ENCODE measurements at places on chromosomes 3 and 15.

- no peak for DNase-seq
These were observed 101.7 kb upstream of the CCDC54 start for GRCh38 chr3:107275511-107275910.

DNA sequence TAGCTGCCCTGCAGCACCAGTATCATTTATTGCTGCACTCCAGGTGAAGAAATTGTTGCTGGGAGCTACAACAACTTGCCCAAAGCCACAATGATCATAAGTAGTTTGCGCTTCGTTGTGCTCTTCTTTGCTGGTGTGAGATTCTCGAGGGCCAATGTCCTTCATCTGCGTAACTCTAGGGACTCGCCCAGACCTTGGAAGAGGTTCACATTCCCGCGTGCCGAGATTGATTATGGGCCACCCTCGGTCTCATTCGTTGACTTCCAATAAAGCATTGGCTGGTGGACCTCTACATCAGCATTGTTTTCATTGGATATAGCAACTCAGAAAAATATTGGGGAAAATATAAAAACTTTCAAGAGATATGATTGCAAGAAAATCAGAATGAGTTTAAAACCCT lies 423 bp upstream of the PHLDB2 start:
- DNase-seq: no peak

DNA sequence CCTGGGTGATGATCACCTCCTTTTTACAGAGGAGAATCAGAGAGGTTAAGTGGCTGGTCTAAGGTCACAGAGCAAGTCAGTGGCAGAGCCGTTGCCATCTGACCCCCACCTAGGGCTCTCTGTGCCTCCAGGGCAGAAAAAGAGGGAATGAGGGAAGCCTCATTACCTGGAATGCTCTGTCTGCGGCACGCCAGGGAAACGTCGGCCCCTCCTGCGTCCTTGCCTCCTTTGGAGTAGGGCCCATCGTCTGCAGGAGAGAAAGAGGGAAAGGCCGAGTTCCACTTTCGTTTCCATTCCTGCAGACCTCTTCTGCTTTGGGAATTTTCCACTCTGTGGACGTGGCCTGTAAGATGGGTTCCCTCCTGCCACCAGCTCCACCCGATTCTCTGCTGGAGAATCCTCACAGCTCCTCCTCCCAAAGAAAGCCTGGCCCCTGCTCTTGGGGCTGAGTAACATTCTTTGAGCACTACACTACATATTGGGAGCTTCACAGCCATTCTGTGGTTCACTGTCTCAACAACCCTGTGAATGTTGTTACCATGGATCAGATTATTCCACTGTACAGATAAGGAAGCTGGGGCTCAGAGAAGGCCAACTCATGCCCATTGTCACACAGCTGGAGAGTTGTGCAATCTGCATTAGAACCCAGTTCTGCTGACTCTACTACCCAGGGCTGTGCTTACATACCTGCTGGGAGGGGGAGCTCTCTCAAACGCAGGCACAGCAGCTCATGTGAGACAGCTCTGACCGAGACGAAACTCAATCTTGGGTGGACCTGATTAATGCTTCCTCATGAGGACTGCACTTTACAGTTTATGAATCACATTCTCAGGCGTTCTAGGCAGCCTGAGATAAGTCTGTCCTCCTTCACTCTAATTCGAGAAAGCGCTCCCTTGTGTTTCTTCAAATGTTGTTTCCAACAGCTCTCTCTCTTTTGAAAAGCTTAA lies 14.2 kb downstream of the GRIP2 start:
- no peak for DNase-seq

GRCh38 chr3:168117059-168117458 lies 21.3 kb upstream of the GOLIM4 start:
- no peak for DNase-seq
